ENCODE measurements at places on chromosomes 3 and 15.

DNA sequence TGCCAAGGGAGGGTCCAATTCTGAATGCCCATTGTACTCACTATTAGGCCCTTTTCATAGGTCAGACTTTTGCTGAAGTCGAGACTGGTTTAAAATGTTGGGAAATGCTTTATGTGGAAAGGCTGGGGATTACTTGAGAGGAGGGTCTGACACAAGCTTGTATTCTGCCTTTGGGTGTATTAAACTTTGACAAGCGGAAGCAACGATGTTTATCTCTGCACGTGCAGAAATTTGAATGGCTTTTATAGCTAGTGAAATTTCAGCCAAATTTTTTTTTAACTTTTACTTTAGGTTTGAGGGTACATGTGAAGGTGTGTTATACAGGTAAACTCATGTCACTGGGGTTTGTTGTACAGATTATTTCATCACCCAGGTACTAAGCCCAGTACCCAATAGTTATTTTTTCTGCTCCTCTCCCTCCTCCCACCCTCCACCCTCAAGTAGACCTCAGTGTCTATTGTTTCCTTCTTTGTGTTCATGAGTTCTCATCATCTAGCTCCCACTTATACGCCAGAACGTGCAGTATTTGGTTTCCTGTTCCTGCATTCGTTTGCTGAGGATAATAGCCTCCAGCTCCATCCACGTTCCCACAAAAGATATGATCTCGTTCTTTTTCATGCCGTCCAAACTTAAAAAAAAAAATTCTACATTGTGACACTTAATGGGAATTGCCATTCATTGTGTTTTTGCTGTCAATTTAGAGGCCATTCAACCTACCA is 223.0 kb upstream of the BHLHE40 start:
- no peak for DNase-seq

GRCh38 chr3:18841422-18842343 is 306.6 kb upstream of the KCNH8 start:
- no peak for DNase-seq

DNA sequence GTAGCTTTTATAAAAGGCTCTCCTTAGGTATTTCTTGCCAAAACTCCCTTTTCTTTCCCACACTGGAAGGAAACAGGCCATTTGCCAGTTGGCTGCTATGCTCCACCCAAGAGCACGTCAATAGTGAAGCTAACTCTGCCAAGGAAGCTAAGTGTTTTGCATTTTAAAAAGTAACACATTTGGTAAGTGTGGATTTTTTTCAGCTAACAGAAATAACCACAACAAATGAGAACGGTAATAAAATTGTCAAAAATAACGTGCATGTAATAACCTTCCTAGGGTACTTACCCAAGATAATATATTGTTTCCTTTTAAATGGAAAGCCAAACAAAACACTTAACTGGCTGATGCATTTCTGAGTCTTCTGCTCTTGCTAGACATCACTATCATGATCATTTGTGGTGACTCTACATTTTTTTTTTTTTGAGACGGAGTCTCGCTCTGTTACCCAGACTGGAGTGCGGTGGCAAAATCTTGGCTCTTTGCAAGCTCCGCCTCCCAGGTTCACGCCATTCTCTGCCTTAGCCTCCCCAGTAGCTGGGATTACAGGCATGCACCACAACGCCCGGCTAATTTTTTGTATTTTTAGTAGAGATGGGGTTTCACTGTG is 4.6 kb downstream of the DPP8 start:
- DNase-seq, result no peak

GRCh38 chr3:6921066-6921465 is 60.2 kb downstream of the GRM7 start:
- DNase-seq, result no peak
